ENCODE measurements at places on chromosomes 3 and 15. TPM values are rescaled to one million over a fixed set of nuclear protein-coding genes. Genes with fewer than 3 reads are reported as not detected.

DNA sequence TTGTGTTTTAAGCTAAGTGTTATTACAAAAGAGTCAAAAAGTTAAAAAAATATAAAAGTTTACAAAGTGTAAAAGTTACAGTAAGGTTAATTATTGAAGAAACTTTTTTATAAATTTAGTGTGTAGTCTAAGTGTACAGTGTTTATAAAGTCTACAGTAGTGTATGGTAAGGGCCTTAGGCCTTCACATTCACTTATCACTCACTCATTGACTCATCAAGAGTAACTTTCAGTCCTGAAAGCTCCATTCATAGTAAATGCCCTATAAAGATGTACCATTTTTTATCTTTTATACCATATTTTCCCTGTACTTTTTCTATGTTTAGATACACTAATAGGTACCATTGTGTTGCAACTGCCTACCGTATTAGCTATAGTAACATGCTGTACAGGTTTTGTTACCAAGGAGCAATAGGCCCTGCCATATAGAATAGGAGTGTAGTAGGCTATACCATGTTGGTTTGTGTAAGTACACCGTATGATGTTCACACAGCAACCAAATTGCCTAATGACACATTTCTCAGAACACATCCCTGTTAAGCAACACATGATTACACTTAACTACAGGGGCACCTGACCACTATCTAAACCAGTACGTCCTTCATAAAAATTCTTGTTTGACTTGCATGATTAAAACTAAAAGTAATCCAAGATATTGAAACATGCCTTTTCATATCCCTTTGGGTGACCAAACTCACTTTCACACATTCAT lies 17.2 kb downstream of the RAD18 start:
- DNase-seq = no peak

GRCh38 chr15:40011303-40011702 lies 27.7 kb downstream of the SRP14 start:
- DNase-seq = no peak

The KLHL40 gene
- polyA plus RNA-seq = 822 TPM

DNA sequence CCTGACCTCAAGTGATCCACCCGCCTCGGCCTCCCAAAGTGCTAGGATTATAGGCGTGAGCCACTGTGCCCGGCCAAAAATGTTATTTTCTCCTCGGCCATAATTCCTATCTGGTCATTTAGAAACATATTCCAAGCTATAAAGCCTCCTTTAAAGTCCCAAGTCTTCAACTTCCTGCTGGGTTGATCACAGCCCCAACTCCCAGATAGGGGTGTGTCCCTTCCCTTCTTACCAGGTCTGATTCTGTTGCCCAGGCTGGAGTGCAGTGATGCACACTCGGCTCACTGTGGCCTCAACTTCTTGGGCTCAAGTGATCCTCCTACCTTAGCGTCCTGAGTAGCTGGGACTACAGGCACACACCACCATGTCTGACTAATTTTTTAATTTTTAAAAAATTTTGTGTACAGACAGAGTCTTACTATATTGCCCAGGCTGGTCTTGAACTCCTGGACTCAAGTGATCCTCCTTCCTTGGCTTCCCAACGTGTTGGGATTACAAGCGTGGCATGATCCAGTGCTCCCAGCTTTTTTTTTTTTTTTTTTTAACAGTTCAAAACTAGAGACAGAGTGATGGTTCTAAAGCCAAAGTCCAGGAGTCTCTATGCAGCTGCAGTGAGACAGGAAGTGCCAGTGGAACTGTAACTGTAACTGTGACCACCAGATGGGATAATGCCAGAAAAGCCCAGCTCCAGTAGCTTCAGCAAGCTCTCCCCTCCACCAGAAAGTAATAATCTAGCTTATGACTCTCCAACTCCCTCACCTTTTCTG lies 8.2 kb upstream of the PRKAR2A start:
- peak; percentile 14 for DNase-seq

DNA sequence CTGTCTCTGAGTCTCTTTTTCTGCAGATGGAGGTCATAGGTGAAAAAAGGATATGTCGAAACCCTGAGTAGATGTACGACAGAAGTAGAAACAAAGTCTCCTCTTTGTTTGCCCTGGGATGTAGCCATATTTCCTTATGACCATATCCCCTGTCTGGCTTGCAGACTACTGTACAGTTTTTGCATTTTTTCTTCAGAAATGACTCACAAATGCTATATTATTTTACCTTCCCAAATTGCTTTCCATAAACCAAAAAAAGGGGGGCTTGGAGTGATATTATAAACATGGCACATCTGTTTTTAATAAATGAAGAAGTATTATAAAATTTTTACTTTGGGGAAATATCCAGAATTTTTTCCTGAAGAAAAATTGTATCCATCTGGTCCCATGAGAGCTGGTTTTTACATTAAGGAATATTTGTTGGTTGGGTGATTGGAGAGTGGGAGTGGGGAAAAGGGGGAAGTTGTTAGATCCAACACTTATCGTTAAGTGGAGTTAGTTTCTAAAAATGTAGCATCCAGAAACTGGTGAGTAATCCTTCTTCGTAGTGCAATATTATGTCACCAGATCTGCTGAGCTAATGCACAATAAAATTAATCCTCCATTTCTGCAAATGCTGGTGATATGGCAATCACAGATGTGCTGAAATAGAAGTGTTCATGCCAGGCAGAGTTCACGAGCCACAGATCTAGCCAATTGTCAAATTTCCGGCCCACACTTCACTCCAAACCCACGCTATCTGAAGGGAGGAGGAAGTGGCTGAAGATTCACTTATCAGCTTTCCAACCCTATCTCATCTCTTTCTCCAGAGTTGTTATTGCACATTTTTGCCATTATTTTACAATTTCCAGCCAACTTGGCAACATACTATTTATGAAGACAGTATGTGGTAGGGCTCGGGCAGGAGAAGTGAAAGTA lies 313.6 kb upstream of the ATP11B start:
- DNase-seq = no peak

DNA sequence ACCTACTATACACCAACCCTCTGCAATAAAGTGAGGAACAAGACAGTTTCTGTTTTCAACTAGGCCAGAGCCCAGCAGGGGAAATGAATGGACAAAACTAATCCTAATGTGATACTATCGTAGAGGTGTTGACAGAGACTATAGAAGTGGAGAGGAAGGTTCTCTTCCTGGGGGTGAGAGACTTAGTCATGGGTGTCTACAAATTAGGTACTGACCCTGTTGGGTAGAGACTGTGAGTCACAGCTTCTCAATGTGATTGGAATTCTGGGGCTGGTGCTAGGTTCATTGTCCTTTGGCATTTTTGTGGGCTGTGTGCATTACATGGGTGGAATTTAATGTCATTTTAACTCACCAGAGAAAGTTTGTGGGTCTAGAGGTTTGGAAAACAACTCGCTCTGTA lies 79.3 kb downstream of the ADAMTSL3 start:
- no peak for DNase-seq

DNA sequence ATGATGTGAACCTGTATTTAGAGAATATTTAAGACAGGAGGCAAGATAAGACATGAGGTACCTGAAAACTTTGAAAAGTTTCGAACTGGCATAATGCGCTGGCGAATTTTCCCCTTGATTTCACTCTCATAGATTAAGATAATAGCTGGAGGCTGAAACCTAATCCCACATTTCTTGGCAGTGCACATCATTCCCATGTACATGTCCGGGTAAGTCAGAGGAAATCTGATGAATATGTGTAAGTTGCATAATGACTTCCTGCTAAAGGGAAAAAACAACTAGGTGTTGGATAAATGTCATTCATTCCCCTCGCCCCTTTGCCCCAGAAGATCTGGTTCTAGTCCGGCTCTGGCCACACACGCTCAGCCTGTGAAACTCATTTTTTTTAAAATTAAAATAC lies 3.6 kb downstream of the CEP19 start:
- no peak for DNase-seq

The LMLN gene
- 2.6 TPM for polyA plus RNA-seq

GRCh38 chr3:56012721-56013120 lies 455.5 kb downstream of the ERC2 start:
- no peak for DNase-seq

DNA sequence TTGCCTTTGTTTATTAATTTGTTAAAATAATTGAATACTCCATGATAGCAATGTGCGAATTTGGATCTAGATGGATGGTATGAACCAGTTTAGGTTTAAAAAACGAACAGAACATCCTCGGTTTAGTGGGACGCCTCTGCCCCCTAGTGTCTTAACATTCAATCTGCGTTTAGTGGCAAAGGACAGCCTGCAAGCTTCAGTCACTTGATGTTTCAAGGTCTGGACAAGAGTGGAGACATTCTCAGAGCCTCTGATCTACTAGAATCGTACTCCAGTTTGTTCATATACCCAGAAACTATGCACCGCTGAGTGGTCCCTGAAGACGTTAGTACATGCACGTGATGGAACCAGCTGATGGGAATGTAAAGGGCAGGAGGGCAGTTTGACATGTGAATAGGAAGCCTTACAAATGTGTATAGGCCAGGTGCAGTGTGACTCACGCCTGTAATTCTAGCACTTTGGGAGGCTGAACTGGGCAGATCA lies 17.8 kb upstream of the ATP13A4 start:
- DNase-seq = peak; percentile 52

Measured in psoas muscle (tissue), 8 donors.